Lung microvascular endothelial cell (primary cell): ENCODE measurements at places on chromosomes 5 and 9.
A peak's percentile ranks its signal among the peaks of the same experiment; 100 is the strongest.

GRCh38 chr9:108109927-108110690, 620.5 kb upstream of the KLF4 start:
- DNase-seq = no peak

GRCh38 chr5:139763280-139763929, 32.2 kb upstream of the PSD2 start:
- no peak for DNase-seq

- DNase-seq = peak; percentile 5
Observed at GRCh38 chr9:115250621-115251032, 132.7 kb upstream of the TNC start.

DNA sequence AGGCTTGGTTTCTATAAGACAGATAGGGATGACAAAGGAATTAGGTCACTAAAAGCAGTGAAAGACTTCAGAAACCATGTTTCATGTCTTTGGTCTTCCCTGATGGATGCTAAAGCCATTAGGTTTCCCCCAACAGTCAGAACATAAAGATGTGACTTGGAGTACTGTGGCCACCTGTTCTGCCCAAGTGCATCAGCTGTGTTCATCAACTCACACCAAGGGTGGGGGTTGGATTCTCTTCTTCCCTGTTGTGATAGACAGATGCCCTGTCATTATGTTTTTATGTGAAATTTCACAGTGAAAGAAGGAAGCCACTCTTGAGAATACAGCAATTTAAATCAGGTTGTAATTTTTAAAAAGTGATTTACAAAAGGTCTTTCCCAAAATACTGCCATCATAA, 196.8 kb downstream of the SH3GL2 start:
- DNase-seq = no peak

- DNase-seq = no peak
Observed at GRCh38 chr5:93674866-93675459, 66.4 kb downstream of the POU5F2 start.

DNA sequence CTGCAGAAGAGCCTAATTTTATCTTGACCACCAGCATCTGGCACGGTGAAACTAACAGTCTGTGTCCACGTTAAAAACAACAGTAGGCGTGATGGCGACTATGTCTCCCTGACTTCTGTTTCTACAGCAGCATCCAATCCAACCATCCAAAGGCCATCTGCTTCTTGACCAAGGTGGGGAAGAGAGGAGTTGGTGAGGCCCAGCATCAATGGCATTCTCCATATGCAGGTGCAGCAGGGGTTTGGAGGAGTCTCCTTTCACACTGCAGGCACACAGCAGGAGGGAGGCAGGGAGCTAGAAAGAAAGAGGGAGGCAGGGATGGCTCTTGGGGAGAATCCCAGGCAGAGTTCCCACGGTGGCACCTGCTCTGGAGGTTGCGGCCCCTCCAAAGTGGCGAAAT, 27.0 kb downstream of the MGAT1 start:
- DNase-seq = no peak

DNA sequence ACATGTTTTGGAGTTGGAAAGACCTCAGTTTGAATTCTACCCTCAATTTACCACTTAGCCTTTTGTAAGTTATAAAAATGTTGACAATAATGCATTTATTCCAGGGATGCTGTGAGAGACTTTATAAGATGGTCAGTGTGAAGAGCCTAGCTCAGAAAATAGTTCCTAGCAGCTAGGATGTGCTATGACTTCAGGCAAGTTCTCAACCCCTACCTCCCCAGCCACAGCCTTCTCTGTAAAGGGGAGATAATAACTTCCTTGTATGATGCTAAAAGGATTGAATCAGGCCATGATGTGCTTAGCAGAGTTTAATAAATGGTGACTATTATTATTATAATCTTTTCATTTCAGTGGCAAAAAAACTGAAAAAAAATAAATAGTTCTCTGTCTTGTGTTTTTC, 77.6 kb downstream of the ALDH1A1 start:
- DNase-seq = no peak
